ENCODE measurements at places on chromosomes 5 and 9. TPM values are rescaled to one million over a fixed set of nuclear protein-coding genes. Genes with fewer than 3 reads are reported as not detected.

DNA sequence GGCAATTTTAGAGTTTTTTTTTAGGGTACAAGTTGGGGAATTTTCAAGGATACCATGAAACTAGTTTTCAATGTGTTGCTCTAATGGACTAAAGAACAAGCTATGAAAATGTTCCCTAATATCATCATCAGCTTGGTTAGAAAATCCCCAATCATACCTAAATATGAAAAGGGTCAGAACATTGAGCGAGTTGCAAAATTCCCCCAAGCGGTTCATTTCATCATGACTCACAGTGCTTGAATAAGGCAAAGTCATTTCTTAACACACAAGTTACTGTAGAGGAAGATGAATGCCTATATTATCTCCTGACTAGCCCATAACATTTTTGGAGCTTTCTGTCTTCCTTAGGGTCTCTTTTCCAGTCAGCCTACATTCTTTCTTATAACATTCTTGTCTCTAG, 62.7 kb downstream of the ST8SIA4 start:
- peak; percentile 65 for DNase-seq

DNA sequence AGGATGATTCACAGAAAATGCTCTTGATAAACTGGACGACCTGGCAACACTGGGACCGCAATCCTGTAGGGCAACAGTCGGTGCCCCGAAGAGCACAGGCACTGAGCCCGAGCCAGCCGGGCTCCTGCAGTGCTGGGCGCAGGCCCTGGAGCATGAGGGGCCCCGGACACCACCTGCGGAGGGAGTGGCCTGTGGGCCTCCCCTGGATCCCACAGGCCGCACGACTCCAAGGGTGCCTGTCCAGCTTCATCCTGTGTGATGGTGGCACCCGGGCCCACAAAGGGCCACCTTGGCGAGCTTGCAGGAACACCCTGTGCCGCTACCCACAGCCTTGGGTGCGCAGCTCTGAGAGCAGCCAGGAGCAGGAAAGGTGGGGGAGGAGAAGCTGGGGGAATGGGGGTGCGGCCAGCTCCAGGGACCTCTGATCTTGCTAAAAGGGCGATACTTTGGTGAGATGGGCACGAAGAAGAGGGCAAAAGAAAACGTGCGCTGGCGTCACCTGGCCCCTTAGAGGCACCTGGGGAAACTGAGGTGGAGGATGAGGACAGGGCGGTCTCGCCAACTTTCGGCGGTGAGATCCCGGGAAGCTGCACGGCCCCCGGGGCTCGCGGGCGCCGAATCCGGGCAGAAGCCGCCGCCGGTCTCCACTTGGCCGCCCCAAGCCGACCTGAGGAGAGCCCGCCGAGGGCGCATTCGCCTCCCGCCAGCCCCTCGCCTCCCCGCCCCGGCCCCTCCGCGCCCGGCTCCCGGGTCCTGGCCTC, 722 bp downstream of the TBC1D9B start:
- peak; percentile 21 for DNase-seq

GRCh38 chr9:101047848-101048397, 19.4 kb downstream of the PLPPR1 start:
- no peak for DNase-seq

DNA sequence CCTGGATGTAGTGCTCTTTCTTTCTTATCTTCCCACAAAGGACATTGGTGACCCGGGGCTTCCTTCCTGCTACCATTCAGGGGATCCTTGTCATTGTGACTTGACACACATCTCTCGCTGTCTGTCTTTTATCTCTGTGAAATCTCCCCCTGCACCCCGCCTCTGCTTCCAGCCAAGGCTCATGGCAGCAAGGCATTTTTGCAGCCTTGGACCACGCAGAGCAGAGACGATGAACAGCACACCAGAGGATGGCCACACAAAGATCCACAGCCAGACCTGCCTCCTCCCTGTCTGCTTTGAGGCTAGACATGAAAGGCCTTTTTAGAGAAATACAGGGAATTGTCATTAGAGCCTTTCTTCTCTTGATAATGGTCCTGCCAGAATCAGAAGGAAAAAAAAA, 549.1 kb downstream of the CDK5RAP2 start:
- DNase-seq: no peak

DNA sequence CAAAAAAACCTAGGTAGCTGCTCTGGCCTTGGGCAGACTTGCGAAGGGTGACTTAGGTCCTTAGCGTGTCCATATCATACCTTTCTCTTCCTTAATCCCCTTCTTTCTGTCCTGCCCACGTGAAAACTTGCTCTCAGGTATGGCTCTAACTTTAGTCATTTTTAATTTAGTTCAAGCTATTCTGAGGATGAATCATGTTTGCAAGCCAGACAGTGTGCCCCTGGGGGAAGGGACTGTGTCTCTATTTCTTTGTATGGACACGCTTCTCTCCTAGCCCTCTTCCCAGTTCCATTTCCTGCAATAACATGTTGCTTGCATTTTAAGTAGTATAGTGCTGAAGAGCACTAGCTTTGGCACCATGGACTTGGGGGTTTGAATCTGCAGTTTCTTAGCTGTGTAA, 120.6 kb downstream of the PTTG1 start:
- DNase-seq: no peak

DNA sequence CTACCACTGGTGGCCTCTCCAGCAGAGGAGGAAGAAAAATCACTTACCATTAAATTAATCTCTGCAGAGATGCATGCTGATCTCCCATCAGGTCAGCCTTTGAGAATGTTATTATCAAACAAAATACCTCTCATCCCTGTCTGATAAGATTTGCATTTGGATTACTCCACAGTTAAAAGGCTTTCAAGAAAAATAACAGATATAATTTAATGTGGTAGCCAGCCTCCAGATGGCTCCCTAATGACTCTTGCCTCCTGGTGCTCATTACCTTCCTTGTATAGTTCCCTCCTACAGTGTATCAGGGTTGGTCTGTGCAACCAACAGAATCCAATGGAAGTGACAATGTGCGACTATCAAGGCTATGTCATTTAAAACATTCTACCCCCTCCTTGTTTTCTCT, 63.6 kb upstream of the TNPO1 start:
- DNase-seq: no peak

DNA sequence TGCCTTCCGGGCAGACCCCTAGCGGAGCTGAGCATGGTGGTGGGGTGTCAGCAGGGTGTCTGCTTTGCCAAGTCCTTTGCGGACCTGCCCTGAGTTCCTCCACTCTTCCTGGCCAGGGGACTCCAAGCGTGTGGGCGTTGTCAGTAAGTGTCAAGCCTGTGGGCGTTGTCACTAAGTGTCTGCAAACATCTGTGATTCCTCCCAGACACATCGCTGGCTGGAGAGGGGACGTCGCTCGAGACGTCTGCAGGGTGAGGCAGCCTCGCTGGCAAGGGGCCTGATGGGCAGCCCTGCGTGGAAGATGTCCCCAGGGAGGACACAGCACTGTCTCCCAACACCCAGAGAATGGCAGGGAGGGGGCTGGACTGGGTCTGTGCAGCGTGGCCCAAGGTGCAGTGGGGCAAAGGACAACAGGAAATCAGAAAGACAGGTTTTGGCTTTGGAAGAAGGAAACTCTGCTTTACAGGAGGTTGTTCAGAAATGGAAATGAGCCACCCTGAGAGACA, 28.8 kb downstream of the ADAMTSL2 start:
- no peak for DNase-seq

PGGT1B gene
- 60.1 TPM for total RNA-seq
